ENCODE measurements at places on chromosomes 7 and 10. TPM values are rescaled to one million over a fixed set of nuclear protein-coding genes. Genes with fewer than 3 reads are reported as not detected.

DNA sequence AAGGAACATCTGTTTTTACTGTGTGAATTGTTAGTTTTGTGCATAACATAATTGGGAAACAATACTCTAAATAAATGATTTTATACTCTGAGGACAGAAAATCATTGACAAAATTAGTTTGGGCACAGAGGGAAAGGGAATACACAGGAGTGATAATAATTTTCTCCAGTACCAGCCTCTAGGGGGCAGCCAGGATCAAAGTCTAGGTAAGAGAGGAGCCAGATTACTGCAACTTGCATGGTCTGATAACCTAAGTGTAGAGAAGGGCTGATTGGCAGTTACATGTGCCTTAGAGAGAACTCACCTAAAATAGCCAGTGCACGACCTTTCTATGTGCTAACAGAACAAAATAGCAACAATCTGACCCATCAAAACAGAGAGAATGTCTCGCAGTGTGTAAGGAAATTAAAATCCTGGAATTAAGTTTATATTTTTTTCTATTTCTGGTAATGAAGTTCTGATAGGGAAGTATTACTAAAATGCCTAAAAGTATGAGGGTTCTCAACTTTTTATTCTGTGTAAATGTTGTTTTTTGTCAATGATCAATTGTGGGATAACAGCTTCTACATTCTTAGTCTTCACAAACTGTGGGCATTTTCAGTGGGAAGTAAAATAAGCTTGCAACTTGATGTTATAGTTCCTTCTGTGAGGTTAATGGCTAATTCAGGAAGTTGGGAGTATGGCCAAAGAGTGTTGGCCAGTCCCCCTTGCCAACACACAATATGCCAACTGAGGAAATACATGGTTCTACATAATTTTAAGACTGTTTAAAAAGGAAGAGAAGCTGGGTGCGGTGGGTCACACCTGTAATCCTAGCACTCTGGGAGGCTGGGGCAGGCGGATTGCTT, 66.4 kb downstream of the EXOC6 start:
- DNase-seq = no peak

GRCh38 chr7:155104913-155105312, 34.8 kb downstream of the HTR5A start:
- DNase-seq = no peak

- DNase-seq = no peak
Observed at GRCh38 chr7:150902078-150903033, 50.0 kb downstream of the AOC1 start.

- DNase-seq = no peak
Observed at GRCh38 chr10:35533565-35533964, 71.6 kb upstream of the GJD4 start.

- no peak for DNase-seq
Observed at GRCh38 chr10:13417459-13418126, 69.5 kb upstream of the SEPHS1 start.

GRCh38 chr10:52665821-52666220, 106.8 kb downstream of the MBL2 start:
- no peak for DNase-seq

DNA sequence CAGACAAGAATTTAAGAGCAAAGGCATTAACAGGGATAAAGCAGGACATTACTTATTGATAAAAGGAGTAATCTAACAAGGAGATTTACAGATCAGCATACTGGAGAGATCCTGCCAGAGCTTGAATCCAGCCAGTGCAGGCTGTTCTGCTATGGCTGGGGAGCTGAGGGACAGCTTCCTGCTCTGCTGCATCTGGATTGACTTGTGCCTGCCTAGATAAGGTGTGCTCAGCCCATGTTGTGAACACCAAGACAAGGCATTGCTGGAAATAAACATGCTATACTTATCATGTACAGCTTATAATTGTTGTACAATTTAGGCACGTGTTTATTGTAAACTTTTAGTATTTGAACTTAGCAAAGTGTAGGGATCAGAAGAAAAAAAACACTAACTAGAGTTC, 71.7 kb downstream of the HIF1AN start:
- no peak for DNase-seq

- DNase-seq = peak; percentile 68
Observed at GRCh38 chr7:69564454-69565417, 33.5 kb upstream of the AUTS2 start.

GRCh38 chr7:101180130-101180755, at the start of gene NAT16:
NAT16 (minus strand) TSS chr7:101180293; CDS start chr7:101174807, 5,486 bp downstream.
- DNase-seq = no peak

GRCh38 chr7:129144834-129145668, 544 bp downstream of the TSPAN33 start:
- DNase-seq = no peak

DNA sequence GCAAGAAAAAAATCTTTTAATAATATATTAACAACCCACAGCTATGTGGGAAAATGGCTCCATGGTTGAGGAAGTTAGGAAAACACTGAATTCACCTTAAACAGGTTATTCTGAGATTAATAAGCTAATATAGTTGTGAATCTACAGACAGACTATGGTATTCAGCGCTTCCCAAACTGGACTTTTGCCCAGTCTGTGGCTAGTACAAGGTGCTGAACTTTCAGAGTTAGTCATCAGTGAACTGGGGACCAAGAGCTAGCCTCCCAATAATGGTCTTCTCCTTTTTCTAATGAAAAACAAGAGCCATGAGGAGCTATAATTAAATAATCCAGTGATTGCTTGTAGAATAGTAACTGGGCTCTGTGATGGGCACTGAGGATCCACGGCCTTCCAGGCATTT, 65.3 kb downstream of the FRMPD2 start:
- DNase-seq = no peak

DNA sequence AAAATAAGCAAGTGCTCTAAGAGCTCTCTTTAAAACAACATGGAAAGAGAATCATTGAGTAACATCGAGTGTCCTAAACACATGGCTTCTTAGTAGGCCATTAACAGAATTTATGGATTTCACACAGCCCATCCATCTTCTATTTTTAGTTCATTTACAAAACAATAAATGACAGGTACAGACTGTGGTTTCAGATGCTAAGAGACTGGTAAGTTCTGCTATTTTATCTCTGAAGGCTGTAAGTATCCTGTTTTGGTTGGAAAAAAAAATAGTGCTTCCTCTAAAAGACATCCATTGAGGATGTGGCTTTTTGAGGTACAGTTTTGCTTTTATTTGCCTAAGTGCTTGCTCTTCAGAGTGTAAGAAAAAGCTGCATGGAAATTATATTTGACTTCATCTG, 27.4 kb upstream of the GNAI1 start:
- DNase-seq = no peak

VWDE gene
- 4.4 TPM for polyA plus RNA-seq

ANKRD61 gene
- 2.5 TPM for polyA plus RNA-seq

A1CF gene
- polyA plus RNA-seq = 0.16 TPM

TUBAL3 gene
- polyA plus RNA-seq = 0.09 TPM

HIF1AN gene
- polyA plus RNA-seq = 45.4 TPM

GPR15LG gene
- 0.15 TPM for polyA plus RNA-seq

CFAP43 gene
- polyA plus RNA-seq = 25.6 TPM

Data from right lung (tissue), 10 donors.